ENCODE measurements at places on chromosomes 6 and 20.

DNA sequence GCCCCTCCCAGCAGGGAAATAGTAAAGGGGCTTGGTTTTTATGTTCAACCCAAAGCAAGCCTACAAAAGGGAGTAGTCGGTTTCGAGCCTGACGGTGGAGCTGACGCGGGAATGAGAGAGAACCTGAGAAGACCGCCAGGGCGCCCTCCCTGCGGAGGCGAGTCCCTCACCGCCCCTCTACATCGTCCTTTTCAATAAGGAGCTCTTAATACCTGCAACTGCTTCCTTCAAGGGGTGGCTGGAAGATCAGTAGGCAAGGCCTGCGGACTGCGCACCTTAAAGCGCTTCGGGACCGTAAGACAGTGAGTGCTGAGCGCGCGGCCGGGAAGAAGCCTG is 709 bp upstream of the ZNF76 start:
- DNase-seq: no peak

DNA sequence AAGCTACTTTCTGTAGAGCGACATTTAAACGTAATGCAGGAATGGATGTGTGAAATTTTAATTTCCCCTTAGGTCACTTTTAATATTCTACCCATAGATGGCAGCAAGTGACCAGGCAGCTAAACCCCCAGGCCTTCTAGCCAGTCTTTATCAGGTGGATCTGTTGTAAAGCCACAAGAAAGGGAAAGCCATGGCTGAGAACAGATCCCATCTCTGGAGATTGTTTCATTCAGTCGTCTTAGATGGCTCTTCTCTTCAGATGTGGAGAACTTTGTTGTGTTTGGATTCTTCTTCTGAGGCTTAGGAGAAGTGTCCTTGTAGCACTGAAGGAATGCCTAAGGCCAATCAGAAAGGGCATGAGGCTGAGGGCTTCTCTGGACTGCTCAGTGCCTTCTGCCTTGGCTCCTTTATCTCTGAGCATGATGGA is 15.8 kb upstream of the RNF182 start:
- peak; percentile 63 for DNase-seq

GRCh38 chr6:41858703-41859102 is 36.5 kb downstream of the USP49 start:
- no peak for DNase-seq

GRCh38 chr20:53707371-53708055 is 113.9 kb upstream of the ZNF217 start:
- DNase-seq: no peak

DNA sequence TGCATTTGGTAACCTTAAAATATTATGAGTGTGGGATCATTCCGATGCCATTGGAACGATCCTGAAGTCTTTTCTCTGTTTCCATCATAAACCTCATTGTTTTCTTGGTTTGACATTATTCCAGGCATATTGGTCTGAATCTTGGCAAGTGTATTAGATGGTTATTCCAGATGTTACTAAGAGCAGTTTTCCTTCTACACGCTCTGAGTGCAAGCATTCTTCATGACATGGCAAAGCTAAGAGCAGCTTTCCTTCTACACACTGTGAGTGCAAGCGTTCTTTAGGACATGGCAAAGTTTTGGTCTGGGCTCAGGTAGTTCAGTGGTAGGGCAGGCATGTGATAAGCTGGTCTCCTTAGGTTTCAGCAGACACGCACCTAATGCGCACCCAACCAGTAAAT is 53.0 kb downstream of the SMOC2 start:
- DNase-seq: no peak

GRCh38 chr6:17015144-17015543 is 86.7 kb upstream of the STMND1 start:
- no peak for DNase-seq

DNA sequence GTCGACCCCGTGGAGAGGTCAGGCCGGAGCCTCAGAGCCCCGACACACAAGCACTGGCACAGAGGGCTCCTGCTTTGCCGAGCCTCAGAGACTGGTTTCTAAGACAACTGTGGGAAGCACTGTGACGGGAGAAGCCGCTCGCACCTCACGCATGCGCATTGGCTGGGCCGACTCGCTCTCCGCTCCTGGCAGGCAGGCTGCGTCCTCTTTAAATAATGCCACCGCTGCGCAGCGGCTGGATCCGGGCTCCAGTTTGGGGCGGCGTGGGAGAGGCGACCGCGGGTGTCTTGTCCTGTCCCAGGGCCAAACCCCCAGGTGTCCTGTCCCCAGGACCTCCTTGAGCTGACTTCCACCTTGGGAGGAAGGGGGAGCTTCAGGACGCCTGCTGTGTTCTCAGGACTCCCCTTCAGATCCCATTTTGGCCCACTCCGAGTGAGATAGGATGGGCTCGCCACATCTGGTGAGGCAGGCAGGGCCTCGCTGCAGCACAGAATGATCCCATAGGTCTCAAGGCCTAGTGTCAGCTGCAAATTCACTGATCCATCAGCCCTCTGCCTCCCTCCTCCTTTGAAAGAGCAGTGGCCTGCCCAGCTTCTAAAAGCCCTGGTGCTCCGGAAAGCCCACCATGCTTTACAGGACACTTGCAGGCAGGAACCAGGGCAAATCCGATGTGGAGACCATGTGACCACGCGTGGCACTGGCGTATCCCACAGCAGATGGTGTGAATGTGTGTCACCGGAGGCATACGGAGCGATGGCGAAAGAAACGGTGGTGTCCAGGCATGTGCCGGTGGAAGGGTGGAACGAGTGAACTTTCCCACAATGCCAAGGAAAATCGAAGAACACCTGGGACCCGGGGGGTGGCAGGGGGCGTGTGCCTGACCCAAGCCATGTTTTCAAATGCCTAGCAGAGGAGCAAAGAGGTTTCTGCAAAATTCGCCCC is 169.3 kb upstream of the ZNF337 start:
- DNase-seq: peak; percentile 94

- no peak for DNase-seq
Observed at GRCh38 chr20:7912551-7912950, 27.7 kb downstream of the HAO1 start.

- no peak for DNase-seq
Observed at GRCh38 chr20:15056246-15056645, 718.8 kb upstream of the FLRT3 start.

GRCh38 chr6:98985391-98985790 is 37.6 kb upstream of the FBXL4 start:
- no peak for DNase-seq

DNA sequence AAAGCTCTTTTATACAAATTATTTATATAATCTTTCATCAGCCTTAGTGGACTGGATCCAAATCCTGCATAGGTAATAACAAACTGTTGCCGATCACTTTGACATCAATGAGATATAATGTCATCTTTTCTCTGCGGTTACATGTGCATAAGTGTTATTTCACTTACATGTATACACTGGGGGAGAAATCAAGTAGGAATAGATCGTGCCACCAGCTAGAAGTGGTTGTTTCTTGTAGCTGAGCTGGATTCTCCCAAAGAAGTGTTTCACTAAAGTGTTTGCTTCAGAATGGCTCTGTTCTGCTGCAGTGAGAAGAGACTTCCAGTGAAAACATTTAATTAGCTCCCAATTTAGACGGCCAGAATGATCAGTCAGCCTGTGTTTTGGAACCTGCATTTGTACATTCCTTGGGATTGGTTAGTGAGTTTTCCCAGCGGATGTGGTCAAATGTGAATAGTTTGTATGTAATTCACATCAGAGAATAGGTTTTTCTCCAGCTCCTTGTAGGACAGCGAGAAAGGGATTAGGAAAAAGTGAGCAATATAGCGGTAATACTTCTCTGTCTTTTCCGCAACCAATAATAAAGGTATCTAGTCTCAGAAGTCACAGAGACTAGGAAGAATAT is 163.1 kb upstream of the CCN2 start:
- DNase-seq: no peak
